ENCODE measurements at places on chromosomes 6 and 20.

GRCh38 chr6:136280032-136280609 lies 9.5 kb downstream of the BCLAF1 start:
- DNase-seq, result no peak

DNA sequence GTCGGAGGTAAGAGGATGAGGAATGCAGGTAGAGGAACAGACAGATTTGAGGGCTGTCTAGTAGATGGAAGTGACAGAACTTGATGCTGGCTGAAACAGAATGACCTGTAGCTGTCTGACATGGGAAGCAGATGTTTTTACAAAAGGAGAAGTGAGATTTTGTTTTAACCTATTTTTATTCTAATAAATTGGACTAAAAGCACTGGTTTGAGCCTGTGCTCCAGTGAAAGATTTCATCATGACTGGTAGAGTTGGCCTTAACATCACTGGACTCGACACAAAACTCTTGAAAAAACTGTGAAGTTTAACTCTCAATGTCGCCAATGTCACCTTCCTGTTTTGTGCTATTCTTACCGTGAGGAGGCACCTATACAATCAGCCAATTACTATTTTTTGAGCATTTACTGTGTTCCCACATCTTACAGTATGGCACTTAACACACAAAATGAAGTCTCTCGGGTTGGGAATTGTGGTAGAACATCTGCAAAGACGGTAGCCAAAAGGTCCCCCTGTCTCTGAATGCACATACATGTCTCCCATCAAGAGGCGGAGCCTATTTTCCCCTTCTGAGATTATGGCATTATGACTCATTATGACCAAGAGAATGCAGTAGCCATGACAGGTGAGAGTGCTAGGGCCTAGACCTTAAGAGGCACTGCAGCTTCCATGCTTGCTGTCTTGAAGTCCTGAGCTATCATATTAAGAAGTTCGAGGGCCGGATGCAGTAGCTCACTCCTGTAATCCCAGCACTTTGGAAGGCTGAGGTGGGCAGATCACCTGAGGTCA lies 93.2 kb downstream of the FOXF2 start:
- no peak for DNase-seq

- no peak for DNase-seq
Measured at GRCh38 chr6:1672379-1672778, 62.7 kb downstream of the FOXC1 start.

GRCh38 chr6:130982941-130983456 lies 80.0 kb downstream of the EPB41L2 start:
- no peak for DNase-seq

DNA sequence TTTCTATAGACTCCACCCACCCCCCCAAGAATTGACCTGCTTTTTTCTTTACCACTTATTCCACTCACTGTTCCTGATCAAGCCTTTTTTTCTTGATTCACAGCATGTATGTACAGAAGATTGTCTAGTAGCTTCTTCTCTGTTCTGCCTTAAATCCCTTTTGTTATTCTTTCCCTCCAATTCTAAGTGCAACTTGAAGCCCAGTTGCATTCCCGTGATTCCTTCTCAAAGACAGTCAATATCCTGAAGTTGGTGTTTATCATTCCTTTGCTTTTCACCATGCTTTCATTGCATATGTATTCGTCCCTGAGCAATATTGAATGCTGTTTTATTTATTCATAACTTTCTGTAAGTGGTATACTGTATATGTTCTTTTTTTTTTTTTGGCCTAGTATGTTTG lies 21.0 kb downstream of the XRN2 start:
- DNase-seq, result no peak

DNA sequence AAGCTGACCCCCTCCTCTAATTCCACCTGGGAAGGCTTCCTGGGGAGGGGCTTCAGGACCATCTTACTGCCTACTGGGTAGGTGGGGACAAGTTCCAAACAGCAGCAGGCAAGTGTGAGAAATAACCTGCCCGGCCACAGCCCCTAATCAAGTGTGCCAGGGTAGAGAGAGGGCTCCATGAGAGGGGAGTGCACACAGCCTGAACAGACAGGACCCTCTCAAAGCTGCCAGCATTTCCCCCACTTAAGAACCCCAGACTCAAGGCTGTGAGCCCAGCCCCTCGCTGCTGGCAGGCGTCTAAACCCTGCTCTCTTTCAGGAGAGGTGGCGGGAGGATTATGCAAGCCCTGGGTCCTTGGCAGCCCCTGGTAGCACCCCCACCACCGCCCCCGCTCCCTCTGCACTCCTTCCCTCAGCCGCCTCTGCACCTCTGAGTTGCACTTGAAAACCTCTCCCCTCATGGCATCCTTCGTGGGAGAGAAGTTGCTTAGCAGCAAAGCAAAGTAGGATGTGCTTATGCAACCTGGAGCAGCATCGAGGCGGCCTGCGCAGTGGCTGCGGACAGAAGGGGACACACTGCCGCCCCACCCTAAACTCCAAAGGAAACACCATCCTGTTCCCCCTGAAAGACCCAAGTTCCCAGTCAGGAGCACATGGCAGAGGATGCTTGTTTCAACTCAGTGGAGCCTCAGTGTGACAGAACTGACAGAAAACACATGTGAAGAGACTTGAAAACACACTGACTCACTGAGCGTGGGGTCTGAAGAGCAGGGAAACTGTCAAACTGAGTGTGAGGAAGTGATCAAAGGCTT lies 10.5 kb downstream of the DDRGK1 start:
- no peak for DNase-seq

- no peak for DNase-seq
Measured at GRCh38 chr6:155333414-155333813, 19.1 kb upstream of the TFB1M start.

DNA sequence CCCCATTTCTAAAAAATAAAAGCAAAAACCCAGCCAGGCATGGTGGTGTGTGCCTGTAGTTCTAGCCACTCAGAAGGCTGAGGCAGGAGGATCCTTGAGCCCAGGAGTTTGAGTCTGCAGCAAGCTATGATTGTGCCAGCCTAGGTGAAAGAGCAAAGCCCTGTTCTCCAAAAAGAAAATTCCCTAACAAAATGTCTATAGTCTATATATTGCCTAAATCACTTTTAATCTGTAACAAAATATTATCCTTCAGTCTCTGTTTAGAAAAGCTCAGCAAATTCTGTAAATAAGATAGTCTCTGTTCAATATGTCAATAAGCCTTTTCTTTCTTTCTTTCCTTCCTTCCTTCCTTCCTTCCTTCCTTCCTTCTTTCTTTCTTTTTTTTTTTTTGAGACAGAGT lies 75.8 kb upstream of the ZFP64 start:
- no peak for DNase-seq

- DNase-seq, result peak; percentile 42
Measured at GRCh38 chr20:62782893-62783278, 13.4 kb upstream of the MRGBP start.

DNA sequence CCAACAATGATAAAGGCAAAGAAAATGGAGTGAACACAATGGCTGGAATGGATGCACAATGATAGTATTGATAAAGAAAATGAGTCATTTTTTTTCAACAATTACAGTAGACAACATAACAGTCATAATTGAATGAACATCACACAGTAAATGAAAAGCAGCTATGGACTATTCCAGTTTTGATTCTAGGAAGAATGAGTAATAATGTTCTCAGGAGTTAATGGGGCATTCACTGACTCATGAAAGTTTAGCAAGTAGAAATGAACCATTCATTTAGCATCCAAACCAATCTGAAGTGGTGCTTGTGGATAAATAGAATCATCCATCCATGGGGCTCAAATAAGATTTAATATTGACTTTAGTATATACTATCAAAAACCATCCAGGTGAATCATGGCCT lies 1029.5 kb upstream of the GJE1 start:
- DNase-seq, result peak; percentile 19

GRCh38 chr6:49003348-49003747 lies 459.7 kb downstream of the MMUT start:
- DNase-seq, result peak; percentile 23

DNA sequence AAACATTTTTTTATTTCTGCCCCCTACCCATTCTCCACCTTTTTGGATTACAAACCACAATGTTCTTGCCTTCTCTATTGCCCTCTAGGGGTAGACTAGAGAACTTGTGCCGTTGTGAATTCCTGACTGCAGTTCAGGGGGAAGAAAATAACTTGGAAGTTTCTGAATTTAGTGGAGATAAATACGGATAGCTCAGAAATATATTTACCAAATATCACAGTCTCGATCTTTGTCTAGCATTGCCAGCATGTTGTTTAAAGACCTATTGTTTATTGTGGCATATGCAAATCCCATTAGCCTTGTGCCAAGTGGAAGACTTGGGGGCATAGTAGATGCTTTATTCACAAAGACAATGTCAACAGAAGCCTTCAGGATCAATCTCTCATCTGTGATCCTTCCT lies 154.1 kb upstream of the MMS22L start:
- DNase-seq, result peak; percentile 4

- peak; percentile 46 for DNase-seq
Measured at GRCh38 chr6:134123666-134124208, 71.3 kb upstream of the SLC2A12 start.

DNA sequence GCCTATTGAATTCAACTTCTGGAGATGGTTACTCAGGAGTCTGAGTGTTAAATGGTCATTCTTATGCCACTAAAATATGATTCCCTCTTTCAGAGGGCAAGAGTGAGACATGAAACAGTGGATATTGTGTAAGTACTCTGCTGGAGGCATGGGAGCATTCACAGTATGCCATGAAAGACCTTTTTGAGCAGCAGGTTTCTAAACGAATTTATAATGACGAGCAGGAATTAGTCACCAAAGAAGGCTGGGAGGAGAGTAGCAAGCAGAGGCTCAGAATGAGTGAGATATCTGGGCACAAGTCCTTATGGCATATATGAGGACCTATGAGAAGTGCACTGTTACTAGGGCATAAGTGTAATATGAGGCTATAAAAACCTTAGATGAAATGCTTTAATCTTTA lies 10.9 kb upstream of the MYB start:
- no peak for DNase-seq

DNA sequence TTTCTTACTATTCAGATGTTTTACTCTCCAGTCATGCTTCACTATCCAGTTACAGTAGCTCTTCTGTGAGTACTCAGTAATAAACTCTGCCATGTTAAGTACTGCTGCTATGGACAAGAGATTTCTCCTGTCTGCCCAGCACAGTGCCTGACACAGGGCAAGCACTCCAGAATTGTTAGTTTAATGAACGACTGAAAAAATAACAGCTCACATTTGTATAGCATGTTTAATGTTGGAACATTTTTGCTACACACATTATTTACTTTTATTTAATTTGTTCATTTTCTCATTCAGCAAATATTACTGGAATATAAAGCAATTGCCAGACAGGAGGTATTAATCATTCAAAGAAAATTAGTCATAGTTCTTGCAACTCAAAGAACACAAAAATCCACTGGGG lies 142.6 kb upstream of the HMGN3 start:
- DNase-seq, result no peak

DNA sequence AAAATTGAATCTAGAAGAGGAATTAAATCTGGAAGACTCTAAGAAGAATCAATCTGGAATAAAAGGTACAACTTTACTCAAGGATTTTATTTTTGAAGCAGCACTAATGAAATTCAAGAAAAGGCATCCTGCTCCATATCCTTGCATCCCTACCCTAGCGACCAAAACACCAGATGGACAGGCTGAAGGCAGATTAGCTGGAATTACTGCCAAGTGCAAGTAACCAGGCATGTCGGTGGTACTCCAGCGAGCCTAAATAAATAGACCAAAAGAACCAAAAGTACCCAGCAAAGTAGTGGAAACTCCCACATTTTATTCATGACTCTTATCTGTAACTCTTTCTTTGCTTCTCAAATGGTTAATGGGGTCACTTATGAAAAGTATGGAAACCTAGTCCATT lies 21.0 kb downstream of the OPRM1 start:
- DNase-seq, result no peak

DNA sequence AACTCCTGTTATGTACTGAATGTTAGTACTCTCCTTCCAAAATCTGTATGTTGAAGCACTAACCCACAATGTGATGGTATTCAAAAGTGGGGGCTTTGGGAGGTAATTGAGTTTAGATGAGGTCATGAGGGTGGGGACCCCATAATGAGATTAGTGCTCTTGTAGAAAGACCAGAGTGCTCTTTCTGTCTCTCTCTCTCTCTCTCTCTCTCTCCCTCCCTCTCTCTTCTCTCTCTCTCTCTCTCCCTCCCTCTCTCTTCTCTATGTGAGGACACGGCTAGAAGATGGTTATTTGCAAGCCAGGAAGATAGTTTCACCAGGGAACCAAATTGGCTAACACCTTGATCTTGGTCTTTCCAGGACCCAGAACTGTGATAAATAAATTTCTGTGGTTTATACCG lies 107.4 kb downstream of the TBX18 start:
- DNase-seq, result no peak

GRCh38 chr20:57411406-57412283 lies 20.4 kb downstream of the RBM38 start:
- DNase-seq, result no peak

DNA sequence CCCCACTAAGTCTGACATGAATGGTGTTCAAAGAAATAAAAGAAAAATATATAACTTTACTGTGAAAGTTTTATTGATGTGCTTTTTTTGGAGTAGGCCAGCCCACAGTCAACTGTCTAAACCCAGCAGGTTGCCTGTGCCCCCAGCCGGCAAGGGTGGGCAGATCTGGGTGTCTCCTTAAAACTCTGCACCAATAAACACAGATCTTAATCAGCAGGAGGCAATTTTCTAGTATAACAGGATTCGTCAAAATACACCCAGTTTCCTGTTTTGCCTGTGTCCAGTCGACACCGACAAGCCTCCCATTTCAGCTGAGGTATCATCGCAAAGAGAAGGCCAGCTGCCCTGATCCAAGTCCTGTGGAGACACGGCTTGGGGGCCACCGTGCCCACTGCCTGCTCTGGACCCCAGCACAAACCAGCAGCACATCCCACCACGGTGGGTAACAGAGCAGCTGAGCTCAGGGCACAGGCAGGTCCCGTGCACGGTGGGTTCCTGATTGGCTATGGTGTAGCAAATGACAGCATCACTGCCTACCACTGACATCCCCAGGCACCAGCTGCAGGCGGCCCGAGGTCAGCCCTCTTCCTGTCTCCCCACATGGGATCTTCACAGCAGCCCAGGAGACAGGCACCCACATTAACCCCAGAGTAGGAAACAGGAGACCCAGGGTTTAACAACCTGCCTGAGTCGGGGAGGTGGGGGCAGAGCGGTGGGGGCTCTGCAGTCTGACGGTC lies 15.7 kb downstream of the BMP7 start:
- no peak for DNase-seq

DNA sequence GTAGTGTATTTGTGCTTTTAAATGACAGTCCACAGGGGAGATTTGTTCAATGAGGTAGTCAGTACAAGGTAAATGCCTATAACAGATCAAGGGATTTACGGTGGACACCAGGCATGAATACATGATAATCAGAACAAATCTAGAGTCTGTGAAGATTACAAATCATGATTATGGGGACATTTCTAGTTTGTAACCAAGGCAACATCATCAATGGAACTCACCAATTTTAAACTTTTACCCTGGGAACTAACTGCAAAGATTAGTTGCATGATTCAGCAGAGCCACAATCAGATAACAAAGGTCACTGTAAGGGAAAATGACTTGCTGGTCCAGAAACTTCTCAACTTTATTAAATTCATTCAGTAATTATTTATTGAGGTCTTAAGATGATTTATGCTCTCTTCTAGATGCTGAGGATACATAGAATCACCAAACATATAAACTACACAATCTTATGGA lies at the start of gene CRISP1:
CRISP1 (minus strand) TSS at position 51 of the 459 bp plus-strand sequence. CDS start 9,135 bp downstream, outside the sequence.
- no peak for DNase-seq

Measured in NCI-H446 (cell line).